NCI-H1930 (cell line): ENCODE measurements at places on chromosomes 11 and 22.

GRCh38 chr11:70948855-70949531 is 303.4 kb downstream of the SHANK2 start:
- DNase-seq, result no peak

DNA sequence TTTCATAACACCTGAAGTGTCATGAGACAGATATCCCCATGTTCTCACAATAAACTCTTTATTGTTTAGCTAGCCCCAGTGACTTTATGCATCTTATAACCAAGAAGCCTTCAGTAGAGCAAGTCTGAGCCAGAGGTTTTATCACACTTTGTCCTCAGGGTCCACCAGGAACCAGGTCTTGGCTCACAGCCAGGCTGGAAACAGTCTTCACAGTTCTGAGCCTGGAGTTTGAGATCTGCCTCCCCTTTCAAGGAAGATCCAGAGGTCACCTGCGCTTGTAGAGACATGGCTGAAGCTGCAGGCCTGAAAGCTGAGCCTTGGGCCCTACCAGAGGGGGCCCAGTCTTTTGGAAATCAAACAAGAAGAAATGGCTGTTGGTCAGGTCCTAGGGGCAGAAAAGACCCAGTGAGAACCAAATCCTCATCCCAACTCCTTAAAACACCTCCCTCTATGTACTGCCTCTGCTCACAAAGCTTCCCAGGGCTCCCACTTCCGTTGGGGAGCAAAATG is 3.5 kb downstream of the RRP8 start:
- no peak for DNase-seq

DNA sequence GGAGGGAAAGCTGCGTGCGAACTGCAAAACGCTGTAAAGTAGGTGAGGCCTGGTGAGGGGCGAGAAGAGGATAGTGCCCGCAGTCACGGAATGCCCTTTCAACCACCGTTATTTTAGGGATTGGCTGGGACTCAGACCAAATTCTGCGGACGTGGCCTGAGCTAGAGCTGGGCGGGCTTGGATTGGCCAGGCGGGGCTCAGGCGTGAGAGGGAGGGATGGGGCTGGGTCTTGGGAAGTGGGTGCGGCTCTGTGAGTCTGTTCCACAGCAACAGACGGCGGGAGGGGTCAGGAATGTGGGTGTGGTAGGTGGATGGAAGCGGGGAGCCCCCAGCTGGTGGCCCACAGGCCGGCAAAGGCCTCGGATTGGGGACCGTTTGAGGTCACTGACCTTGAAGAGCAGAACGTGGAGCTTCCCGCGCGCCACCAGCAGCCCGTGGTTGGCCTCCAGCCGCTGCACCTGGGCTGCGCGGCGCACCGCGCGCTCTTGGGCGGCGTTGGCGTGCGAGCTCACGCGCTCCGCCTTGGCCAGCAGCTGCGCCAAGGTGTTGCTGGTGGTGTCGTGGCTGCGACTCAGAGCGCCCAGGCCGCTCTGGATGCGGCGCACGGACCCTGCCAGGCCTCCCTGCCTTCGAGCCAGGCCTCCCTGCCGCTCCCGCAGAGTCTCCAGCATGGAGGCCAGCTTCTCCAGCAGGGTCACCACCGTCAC is 444 bp downstream of the CAVIN3 start:
- DNase-seq, result no peak

DNA sequence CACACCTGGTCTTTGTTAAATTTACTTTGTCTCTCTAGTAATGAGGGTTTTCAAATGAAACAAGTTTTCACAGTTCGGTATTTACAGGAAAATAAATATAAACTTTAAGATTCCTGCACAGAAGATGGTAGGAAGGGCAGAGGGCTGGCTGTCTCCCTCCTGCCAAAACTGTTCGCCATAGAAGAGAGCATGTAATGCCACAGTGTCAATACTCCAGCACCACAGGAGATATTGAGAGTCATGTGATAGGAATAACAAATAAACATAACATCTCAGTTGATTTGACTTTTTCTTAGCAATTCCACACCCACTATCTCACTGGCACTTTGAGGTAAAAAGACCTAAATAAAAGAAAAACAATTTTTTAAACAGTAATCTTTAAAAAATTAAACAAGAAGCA is 100.9 kb downstream of the MRTFA start:
- no peak for DNase-seq

DNA sequence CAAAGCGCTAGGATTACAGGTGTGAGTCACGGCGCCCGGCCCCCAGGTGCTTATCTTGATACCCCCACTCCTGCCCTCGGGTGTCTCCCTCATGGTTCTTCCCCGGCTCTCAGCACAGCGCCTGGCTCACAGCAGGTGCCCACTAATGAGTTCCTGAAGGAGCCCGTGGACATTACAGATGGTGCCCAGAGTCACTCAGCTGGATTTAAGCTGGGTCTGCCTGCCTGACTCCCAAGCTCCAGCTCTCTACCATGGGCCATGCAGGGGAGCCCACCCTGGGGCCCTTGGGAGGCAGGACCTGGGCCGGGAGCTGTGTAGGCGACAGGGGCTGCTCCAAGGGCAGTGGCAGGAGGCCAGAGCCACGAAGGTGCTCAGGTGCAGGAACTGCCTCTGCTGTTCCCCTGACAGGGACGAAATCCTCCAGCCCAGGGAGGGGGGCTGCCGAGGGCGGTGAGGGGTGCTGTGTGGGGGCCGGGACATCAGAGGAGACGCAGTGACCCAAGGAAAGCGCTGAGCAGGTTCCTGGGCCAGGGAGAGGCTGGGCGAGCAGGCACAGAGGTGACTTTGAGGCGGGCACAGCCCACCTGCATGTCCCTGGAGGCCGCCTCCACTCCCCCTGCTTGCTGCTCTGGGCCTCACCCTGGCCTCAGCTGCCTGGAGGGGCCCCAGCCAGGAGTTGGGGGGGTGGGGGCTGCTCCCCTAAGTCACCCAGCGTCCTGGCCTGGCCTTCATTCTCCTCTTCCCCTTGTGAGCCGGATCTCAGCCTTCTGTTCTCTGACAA is 14.6 kb upstream of the FLRT1 start:
- DNase-seq, result no peak

DNA sequence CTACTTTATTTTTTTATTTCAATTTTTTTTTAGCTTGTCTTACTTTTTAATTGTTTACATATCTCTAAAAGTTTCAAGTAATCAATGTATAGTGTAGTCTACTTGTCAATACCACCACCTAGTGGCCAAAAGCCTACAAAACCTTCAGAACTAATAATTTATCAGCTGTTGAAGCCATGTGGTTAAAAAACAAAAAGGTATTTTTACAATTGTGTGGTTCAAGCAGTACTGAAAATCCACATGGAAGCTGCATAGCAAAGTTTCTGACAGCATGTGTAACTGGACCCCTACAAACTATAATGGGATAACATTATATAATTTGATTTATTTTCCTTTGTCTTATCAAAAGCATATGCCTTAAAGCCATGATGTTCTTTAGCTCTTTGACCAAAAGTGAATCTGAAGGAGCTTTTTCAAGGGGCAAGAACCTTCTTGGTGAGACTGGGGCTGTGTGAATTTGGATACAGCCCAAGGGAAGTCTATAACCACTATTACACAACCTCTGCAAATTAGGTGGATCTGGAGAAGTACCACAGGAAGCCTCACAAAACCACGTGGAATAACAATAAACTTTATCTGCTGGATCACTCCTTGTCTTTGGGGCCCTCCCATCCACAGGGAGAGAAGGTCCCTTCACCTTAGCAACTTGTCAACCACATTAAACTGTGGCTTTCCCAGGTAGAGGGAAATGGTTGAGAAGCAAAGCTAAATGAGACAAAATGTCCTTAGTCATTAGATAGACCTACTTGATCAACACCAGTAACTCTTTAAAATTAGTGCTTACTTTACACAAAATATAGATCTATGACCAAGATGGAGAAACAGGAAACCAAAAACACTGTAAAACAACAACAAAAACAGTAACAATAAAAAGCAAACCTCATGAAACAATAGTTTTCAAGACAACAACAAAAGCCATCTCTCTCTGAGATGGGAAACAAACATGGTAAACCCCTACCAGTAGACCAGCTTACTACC is 9.9 kb downstream of the NARS2 start:
- DNase-seq, result peak; percentile 49

GRCh38 chr11:62054484-62055121 is 69.2 kb upstream of the INCENP start:
- DNase-seq, result peak; percentile 32

GRCh38 chr11:5489576-5490357 is 1.3 kb downstream of the OR52D1 start:
- DNase-seq, result no peak

DNA sequence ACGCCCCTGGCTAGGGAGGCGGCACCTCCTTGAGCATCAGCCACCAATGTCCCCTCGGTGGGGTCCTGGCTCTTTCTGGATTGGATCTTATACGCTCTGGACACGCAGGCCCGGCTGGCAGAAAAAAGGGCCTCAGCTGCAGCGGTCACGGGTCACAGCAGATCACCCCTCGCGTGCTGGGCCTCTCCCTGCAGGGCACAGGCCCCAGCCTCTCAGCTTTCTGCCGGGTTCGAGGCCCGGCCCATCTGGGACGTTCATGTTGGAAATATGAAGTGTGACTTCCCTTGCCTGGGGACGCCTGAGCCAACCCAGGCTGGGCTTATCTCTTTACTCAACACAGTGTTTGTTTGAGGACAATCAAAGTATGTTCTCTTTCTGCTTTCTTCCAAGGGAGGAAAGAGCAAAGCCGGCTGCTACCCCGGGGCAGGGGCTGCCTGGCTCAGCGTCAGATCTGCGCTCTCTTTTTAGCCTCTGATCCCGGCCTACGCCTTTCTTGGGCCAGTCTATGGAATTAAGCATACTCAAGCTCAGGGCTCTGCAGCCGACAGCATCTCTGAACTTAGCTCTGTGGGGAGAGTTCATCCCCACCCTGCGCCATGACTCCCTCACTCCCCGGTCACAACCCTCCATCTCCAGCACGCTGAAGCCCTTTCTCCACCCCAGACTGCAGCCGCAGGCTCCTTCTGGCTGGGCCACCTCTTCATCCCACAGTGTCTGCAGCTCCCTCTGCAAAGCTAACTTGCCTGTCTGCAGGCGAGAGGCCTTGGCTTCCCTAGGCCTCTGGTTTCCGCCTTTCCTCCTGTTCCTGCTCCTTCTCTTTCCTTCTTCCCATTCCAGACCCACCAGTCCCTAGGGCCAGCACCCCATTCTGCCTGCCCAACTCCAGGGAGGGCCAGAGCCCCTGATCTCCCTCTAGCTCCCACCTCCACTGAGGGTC is 38.8 kb downstream of the ADAMTS15 start:
- DNase-seq, result no peak

- DNase-seq, result no peak
These were observed 3.4 kb upstream of the KCTD17 start for GRCh38 chr22:37048133-37048532.

GRCh38 chr11:106983261-106983660 is 35.0 kb downstream of the GUCY1A2 start:
- no peak for DNase-seq

- DNase-seq, result no peak
These were observed 6.5 kb downstream of the SF1 start for GRCh38 chr11:64771861-64772260.

DNA sequence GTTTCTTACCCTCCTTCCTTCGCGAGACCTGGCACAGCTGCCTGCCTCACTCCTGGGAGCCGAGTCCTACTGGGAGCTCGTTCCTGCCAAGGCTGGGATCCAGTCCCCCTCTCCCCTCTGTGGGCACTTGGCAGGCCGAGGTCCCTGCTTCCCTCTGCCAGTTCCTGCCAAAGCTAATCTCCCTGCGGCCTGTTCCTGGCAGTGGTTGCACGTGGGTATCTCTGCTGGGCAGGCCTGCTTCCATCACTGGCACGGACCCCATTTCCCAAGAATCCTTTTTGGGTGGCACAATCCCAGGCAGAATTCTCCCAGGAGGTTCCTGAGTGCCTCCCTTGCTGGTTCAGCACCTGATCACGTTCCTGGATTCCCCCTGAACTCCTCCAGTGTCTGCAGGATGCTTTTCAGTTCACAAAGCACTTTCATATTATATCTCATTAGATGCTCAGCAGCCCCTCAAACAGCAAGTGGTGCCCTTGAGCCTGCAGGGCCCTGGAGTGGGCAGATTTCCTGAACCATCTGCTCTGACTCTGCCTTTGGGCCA is 96.5 kb downstream of the RRM1 start:
- no peak for DNase-seq

GRCh38 chr11:120612513-120613263 is 101.1 kb downstream of the GRIK4 start:
- no peak for DNase-seq

GRCh38 chr11:17267576-17267975 is 9.0 kb upstream of the NUCB2 start:
- no peak for DNase-seq

DNA sequence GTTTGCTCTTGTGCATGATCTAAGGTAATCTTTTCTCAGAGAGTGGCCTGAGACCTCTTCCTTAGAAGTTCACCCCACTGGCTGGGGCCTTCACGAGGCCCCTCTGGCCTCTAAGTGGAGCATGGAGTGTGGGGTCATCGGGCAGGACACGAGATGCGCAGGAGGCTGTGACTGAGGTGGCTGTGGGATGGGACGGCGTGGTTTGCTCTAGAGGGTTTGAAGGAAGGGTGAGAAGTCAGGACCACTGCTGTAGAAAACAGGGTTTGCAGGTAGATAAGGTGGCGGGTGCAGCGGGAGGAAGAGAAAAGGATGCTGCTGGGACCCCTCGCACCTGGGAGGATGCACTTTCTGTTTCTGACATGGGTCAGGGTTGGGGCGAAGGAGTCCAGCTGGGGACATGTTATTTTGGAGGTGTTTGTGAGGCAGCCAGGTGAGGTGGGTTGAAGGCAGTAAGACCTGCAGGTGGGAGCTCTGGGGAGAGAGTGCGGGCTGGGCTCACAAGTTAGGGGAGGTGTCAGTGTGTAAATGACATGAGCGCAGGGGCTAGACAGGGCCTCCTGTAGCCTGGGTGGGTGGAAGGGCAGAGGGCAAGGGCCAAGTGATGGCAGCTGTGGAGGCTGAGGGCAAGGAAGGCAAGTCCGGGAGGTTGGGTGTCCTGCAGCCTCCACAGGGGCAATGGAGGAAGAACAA is 62.5 kb downstream of the KCNQ1 start:
- DNase-seq, result no peak

GRCh38 chr11:69167130-69167915 is 11.6 kb downstream of the SMIM38 start:
- no peak for DNase-seq

DNA sequence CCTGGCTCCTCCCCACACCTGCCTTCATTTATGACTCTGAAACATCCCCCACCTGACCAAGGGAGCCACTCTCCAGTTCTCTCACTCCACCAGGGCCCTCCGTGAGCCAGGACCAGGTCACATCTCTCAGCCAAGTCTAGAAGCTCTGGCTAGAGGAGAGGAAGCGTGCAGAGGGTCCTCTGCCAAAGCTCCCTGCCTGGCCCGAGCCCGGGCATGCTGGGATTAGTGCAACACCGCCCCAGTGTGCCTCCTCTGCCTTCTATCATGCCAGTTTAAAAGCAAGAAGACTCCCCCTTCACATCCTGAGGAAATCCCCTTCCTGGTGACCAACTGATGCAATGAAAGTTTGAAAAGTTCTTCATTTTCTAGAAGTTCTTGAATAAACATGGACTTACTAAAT is 23.5 kb downstream of the TP53AIP1 start:
- DNase-seq, result no peak

GRCh38 chr11:126645186-126645585 is 289.7 kb downstream of the ST3GAL4 start:
- no peak for DNase-seq

GRCh38 chr11:119284344-119285157 is 32.4 kb downstream of the MCAM start:
- DNase-seq, result no peak
